Brain pericyte (primary cell): ENCODE measurements at places on chromosomes 13 and 19.

DNA sequence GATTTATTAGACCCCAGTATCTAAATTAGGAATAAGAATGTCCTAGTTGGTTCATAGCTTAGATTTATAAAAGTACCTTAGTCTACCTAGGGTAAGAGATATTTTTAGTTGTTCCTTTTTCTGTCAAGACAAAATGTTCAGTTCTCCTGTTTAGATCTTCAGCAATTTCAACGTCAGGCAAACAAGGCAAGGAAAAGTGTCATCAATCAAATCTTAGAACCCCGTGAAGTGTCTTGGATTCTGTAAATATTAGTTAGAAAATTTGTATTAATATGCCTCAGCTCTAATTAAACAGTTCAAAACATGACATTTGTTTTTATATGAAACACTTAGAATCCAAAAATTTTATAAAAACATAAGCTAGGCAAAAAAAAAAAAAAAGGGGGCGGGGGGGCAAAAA, 296.6 kb downstream of the PCDH9 start:
- DNase-seq, result no peak

DNA sequence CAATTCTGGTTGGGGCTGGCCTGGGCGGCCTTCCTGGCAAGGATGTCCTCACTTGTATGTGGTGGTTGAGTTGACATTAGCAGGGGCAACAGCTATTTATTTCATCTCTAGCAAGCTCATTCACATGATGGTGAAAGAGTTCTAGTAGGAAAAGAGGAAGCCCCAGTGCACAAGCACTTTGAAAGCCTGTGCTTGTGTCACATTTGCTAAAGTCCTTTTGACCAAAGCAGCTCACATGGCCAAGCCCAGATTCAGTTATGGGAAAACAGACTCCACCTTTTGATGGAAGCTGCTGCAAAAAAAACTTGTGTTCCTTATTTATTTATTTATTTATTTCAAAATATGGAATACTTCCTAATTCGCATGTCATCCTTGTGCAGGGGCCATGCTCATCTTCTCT, 17.2 kb downstream of the GTF2F2 start:
- DNase-seq, result no peak

DNA sequence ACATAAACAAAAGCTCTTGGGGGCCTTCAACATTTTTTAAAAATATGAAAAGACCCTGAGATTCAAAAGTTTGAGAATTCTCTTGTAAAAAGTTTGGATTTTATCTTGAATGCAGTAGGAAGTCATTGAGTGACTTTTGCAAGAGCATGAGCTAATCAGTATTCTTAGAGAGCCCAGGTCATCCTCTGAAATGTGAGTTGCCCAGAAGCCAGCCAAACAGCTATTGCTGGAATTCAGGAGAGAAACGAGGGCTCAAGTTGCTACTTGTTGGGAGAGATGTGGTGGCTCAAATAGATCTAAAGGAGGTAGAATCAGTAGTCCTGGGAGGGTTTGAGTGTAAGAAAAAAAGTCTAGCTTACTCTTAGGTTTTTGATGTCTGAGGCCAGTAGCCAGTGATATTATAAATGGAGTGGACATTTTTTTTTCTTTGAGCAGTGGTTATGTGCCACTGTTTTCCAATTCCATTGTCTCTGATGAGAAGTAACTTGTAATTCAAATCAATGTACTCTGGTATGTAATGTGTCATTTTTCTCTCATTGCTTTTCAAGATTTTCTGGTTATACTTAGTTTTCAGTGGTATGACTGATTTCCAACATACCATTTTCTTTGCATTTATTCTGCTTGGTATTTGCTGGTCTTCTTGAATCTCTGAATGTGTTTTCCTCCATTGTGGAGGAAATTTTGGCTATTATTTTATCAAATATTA, 30.7 kb downstream of the LMO7 start:
- no peak for DNase-seq

GRCh38 chr13:23610966-23611491, 40.8 kb downstream of the TNFRSF19 start:
- no peak for DNase-seq

GRCh38 chr19:41480336-41480735, 37.4 kb downstream of the ERICH4 start:
- no peak for DNase-seq
